Right renal pelvis (tissue), 4 donors: ENCODE measurements at places on chromosomes 4 and X.
A peak's percentile ranks its signal among the peaks of the same experiment; 100 is the strongest.

- DNase-seq, result no peak
Observed at GRCh38 chr4:109675181-109675580, 28.1 kb downstream of the CASP6 start.

- DNase-seq, result no peak
Observed at GRCh38 chrX:139085404-139085803, 373.9 kb upstream of the FGF13 start.

DNA sequence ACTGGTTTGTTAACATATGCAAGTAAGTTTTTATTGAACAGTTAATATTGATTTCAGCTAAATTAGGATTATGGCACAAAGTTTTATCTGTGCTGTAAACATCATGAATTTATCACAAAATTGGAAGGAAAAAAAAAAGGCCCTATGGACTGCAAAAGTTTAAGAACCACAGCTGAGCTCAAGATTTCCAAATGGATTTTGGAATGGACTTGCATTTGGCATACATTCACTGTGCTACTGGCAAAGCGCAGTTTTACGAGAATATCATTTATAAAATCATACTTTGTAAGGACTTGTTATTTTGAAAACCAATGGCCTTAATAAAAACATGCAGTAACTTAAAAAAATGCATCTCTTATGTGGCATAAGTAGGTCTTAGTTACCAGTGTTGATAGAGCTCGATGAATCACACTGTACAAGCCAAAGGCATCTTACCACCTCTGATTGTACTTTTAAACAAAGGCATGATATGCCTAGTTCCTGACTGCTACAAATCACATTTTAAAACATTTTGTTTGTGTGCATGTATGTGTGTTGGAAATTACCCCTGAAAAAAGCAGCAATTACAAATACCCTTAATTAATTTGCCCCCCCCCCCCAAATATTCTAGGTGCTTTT, 58.6 kb downstream of the TAB3 start:
- no peak for DNase-seq

DNA sequence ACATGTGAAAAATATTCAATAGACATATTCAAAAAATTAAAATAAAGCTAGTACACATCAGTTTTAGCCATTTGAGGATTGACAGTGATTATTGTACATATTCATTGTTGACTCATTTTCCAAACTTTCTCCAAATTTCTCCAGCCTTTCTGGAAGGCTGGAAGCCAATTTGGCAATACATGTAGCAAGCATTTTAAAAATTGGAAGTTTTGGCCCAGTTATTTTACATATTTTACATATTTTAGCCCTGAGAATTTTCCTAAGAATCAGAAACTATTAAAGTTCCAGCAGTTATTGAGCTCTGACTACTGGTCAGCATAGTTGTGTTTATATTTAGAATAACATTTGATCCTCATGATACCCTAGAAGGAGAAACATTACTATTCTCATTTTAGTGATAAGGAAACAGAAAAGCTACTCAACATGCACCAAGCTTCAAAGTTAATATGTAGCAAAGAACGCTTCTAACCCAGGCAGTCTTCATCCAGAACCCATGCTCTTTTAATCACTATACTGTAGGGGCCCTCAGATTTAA, 3.2 kb downstream of the CABS1 start:
- no peak for DNase-seq

- no peak for DNase-seq
Observed at GRCh38 chr4:79747252-79747651, 325.8 kb downstream of the ANTXR2 start.

DNA sequence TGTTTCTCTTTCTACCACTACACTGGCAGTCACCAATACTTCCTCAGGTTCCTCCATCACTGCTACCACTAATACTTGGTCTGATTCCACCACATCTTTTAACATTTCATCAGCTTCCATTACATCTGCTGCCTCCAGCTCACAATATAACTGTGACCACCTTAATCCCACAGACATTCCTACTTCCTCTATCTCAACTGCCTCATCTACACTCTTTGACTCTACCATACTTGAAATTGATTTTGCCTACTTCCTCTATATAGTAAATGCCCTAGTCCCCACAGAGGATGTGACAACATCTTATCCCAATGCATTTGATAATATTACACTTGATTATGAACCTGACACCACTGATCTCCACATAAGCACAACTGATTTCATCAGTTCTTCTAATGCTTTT, 29.0 kb downstream of the OPRPN start:
- DNase-seq, result no peak

GRCh38 chr4:37882665-37883296, 8.1 kb upstream of the TBC1D1 start:
- DNase-seq, result no peak

DNA sequence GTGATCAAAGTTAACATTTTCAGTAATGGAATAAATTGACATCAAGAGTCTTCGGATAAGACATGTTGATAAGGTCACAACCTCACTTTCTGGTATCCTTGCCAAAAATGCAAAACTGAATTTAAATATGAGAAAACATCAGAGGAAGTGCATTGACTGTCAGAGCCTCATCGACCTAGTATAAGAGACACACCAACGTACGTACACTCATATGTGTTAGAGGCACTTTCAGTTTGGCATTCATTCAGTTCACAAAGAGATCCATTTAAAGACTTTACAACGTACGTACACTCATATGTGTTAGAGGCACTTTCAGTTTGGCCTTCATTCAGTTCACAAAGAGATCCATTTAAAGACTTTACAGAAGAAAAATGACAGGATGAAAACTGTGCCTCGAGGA, 280.3 kb downstream of the INPP4B start:
- no peak for DNase-seq

- peak; percentile 57 for DNase-seq
Observed at GRCh38 chr4:38132107-38132673, 172.0 kb downstream of the PTTG2 start.

GRCh38 chrX:21972721-21973120, 32.2 kb downstream of the SMS start:
- no peak for DNase-seq

DNA sequence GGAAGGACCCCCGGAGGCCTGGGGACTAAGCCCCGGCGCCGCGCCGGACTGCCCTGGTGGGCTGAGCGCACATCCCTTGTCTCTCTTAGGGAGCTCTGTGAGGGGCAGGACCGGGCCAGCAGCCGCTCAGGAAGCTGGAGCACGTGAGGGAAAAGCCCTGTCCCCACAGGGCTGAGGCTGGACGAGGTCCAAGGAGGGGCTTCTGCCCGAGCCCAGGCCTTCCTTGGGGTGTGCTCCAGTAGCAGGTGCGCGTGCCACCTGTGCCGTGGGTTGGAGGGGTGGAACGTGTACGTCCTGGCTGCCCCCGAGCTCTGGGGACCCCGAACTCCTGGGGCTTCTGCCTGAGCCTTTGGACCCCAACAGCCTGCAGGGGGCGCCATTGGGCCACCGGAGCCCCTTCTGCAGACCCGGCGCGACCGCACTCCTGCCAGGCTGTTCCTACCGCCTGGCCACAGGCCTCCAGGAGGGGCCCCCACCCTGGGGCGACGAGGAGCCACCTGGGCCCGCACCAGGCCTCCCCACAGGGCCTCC, 27.2 kb downstream of the TACC3 start:
- no peak for DNase-seq

GRCh38 chr4:124883632-124884031, 171.1 kb upstream of the ANKRD50 start:
- no peak for DNase-seq

DNA sequence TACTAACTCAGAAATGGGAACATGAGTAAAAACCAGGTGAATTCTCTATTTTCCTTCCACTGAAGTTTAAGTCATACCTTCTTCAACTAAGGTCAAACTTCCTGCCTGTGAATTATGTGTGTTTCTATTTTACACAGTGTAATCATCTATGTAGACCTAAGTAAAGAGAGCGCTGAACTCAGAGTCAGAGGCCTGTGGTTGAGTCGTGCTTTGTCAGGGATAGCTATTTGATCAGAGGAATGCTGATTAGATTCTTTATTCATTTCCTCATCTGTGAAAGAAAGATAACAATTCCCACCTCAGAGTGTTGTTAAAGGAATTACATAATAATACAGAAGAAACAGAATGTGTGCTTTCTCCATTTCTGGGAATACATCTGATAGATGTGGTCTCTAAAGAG, 654.1 kb downstream of the STIM2 start:
- DNase-seq, result no peak

DNA sequence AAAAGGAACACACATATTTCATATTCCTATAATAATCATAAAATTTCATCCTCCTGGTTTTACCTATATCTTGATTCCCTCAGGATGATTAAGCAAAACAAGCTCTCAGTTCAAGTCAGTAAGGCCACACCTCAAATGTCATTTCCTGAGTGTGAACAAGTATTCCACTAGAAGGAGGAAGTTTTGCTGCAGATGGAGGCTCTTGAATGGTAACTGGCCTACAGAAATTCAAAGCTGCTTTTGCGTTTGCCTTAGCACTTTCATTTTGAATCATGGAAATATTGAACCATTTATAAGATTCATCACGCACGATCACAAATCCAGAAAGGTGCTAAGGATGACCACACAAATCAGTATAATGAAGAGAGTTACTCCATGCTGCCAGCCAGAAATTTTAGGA, 254.4 kb upstream of the CXXC4 start:
- DNase-seq, result no peak

DNA sequence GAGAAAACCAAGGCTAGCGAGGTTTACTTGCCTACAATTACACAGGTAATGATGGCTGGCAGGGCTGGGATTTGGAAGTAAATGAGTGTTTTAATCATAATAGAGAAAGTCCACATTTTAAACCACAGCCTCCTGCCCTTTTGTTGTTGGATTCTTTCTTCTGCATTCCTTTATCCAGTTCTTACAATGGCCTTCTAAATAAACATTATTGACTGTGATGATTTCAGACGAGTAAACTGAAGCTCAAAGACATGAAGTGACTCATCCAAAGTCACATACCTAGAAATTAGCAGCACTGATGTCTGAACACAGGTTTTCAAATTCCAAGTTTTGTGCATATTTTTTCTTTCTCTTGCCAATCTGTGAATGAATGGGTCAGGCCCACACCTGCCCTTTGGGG, 51.2 kb upstream of the C1QTNF7 start:
- DNase-seq, result no peak

GRCh38 chr4:19278665-19279064, 973.0 kb upstream of the SLIT2 start:
- DNase-seq, result no peak

DNA sequence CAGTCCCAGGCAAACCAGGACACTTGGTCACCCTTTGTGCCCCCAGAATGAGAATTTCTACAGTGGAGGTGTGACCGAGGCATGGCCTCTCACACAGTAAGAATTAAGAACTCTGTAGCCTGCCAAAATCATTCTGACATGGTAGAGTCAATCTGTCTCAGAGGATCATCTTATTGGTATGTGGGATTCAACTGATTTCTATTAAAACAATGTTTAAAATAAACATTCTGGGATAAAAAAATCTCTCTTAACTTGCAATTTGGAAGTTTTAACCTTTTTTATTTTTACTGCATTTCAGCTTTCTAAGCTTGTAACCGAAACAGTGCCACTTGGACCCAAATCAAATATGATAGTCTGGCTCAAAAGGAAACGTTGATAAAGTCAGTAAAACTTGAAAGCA, 165.4 kb upstream of the LDB2 start:
- DNase-seq, result no peak

- no peak for DNase-seq
Observed at GRCh38 chr4:4384837-4385236, 2.1 kb upstream of the NSG1 start.

DNA sequence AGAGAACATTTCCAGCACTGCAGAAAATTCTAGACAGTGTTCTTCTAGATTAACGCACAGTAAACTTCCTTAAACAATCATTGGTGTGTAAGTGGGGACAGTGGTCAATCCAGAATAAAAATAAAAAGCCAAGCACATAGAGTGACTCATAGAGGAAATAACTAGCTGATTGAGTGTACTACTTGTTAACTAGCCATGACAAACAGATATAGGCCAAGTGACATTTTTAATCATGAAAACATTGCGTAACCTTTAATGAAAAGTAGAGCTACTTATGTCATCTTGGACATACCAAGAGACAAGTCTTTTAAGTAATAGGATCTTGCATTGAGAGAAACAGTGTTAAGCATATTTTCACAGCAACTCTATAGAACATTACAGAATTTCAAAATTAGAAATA, 233.9 kb upstream of the MAB21L2 start:
- no peak for DNase-seq

DNA sequence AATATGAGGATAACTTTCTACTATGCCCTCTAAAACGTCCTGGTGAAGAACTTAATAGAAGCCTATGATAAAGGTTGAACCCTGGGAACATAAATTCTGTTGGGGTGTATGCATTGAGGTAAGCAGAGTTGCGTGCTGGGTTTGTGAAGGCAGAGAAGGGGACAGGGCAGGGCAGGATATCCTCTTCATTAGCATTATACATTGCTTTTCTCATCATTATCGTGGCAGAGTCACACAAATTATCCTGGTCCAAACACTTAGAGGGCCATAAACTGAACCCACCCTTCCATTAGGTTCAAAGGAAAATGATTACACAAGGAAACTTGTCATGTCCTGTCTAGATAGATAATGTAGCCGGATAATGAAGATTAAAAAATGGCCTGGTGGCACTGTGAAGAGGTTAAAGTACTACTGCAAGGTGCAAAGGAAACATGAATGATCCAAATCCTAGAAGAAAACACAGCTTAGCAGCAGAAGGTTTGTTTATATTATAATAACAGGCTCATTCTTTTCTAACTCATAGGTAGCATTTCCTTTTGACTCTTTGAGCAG, 189.1 kb downstream of the SPCS3 start:
- no peak for DNase-seq
